ENCODE measurements at places on chromosomes 7 and 10. TPM values are rescaled to one million over a fixed set of nuclear protein-coding genes. Genes with fewer than 3 reads are reported as not detected.

The ACSL5 gene
- total RNA-seq: 0.57 TPM

- DNase-seq: no peak
Measured at GRCh38 chr10:17385066-17385465, 69.3 kb downstream of the ST8SIA6 start.

The HMX2 gene
- not detected for total RNA-seq

The ATRNL1 gene
- 20.2 TPM for total RNA-seq

GRCh38 chr10:23525406-23525805 is 86.5 kb downstream of the OTUD1 start:
- no peak for DNase-seq

- DNase-seq: no peak
Measured at GRCh38 chr10:113369365-113369694, 183.5 kb upstream of the HABP2 start.

- DNase-seq: no peak
Measured at GRCh38 chr7:80379034-80379982, 132.6 kb downstream of the GNAT3 start.

GRCh38 chr7:139572071-139572470 is 48.6 kb downstream of the CLEC2L start:
- DNase-seq: no peak

GRCh38 chr7:142066536-142066935 is 45.0 kb upstream of the MGAM2 start:
- no peak for DNase-seq

The C10orf105 gene
- not detected for total RNA-seq

DNA sequence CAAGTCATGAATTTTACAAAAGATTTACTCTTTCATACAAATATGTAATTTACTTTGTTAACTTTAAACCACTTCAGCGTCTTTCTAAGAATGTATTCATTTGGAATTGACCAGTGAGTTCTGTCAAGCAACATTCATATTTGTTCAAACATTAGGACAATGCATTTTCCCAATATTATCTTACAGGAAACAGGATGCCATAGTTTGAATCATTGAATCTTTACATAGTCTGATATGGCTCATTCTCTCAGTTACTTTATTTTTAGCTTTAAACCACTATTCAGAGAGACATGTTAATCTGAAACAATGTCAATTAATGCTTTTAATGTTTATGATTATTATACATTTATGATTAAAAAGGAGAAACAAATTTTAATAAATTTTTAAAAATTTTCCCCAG is 21.1 kb upstream of the MEOX2 start:
- no peak for DNase-seq

- no peak for DNase-seq
Measured at GRCh38 chr7:101466871-101467270, 104.2 kb downstream of the COL26A1 start.

- no peak for DNase-seq
Measured at GRCh38 chr7:129376076-129376777, 58.0 kb upstream of the STRIP2 start.

The TMEM130 gene
- 1.5 TPM for total RNA-seq

The GFRA1 gene
- total RNA-seq: 41.8 TPM

GRCh38 chr10:86681047-86681446 is 12.7 kb downstream of the LDB3 start:
- no peak for DNase-seq

The PTPRN2 gene
- 0.50 TPM for total RNA-seq

DNA sequence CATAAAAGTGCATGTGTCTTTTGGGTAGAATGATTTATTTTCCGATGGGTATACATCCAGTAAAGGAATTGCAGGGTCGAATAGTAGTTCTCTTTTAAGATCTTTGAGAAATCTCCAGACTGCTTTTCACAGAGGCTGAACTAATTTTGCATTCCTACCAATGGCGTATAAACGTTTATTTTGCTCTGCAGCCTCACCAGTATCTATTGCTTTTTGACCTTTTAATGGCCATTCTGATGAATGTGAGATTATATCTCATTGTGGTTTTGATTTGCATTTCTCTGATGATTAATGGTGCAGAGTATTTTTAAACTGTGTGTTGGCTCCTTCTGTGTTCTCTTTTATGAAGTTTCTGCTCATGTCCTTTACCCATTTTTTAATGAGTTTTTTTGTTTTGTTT is 1020.1 kb downstream of the NXPH1 start:
- no peak for DNase-seq

The TMEM248 gene
- 104 TPM for total RNA-seq

GRCh38 chr7:151172273-151173141 is 5.0 kb upstream of the GBX1 start:
- peak; percentile 94 for DNase-seq

The CHN2 gene
- total RNA-seq: 0.64 TPM

DNA sequence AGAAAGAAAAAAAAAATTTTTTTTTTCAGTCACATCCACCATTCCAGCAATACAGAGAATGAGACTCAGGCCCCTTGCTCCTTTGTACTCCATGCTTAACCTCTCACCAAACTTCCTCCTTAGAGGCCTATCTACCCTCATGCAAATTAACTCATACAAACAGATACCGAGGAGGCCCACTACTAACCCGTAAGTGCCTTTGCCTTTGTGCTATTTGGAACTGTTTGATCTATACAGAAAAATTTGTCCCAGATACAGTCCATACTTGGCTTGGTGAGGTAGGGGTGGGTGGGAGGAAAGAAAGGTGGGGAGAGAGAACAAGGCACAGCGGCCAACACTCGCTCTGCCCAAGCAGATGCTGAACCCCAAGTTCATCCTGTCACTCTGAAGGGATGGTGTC is 87.8 kb upstream of the DUSP5 start:
- no peak for DNase-seq

- no peak for DNase-seq
Measured at GRCh38 chr7:96314402-96315124, 7.3 kb downstream of the SLC25A13 start.

The RNF32 gene
- total RNA-seq: 1.7 TPM

The CLCN1 gene
- not detected for total RNA-seq

Data from osteocyte (in vitro differentiated cells).